Esophagus squamous epithelium (tissue), 5 donors: ENCODE measurements at places on chromosomes 4 and X.

- no peak for DNase-seq
Measured at GRCh38 chr4:18524667-18525066, 503.1 kb upstream of the LCORL start.

GRCh38 chrX:136679531-136679930 is 31.6 kb downstream of the CD40LG start:
- no peak for DNase-seq

DNA sequence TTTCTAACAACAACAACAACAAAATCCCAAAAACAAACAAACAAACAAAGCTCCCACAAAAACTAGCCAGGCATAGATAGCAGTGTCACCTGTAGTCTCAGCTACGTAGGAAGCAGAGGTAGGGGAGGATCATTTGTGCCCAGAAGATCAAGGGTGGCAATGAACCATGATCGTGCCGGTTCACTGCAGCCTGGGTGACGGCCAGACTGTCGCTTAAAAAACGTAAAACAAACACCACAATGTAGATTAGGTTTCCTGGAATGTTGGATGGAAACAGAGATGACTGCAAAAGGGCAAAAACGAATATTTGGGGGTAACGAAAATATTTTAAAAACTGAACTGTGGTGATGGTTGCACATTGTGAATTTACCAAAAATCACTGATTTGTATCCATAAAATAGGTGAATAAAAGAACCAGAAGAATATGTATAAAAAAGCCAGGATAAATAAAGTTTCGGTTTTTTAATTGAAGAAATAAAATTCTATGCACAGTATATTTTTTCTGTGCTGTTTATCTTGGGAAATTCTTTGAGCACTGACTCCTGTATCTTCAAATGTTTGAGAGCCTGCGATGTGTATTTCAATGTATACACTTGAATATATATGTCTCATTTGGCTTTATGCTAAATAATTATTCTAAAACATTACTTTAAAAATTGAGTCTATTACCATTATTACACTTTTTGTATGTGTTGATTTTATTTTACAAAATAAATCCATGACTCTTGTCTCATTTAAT is 1477.0 kb downstream of the PCDH7 start:
- no peak for DNase-seq

DNA sequence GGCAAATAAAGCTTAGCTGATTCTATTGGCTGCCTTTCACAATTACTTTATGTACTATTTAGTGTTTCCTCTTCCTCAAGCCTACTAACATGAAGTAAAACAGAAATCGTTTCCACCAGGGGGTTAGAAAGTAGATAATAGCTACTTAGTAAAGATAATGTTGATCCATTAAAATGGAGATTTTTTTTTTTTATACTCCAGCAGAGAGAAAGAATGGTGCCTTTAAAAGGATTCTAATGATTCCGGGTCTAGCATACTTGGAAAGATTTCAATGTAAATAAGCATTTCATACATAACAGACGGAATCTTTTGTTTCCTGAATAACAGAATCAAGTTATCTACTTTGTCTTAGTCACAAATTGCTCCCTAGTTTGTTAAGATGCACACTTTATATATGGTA is 37.1 kb downstream of the GK start:
- DNase-seq: no peak

- no peak for DNase-seq
Measured at GRCh38 chr4:54417476-54417875, 188.4 kb downstream of the PDGFRA start.

- DNase-seq: no peak
Measured at GRCh38 chr4:4396628-4397440, 9.9 kb downstream of the NSG1 start.

DNA sequence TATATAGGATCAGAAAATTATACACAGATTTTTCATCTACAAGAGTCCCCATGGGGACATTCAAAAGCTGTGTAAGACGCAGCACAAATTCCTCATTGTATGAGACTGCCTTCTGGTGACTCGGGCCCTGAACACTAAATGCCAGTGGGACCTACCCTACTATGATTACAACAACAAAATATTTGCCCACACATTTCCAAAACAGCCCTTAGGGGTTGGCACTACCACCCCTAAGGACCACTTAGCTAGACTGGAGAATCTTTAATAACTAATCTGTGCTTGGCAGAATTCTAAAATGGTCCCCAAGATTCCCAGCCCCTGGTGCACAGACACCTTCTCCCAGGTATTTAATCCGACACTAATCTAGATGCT is 29.1 kb downstream of the UCHL1 start:
- no peak for DNase-seq

DNA sequence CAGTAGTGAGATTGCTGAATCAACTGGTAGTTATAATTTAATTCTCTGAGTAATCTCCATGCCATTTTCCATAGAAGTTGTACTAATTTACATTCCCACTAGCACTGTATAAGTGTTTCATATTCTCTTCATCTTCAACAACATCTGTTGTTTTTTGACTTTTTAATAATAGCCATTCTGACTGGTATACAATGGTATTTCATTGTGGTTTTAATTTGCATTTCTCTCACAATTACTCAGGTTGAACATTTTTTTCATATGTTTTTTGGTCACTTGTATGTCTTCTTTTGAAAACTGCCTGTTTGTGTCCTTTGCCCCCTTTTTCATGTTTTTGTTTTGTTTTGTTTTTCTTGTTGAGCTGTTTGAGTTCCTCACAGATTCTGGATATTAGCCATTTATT is 880.2 kb downstream of the RAPGEF2 start:
- no peak for DNase-seq

DNA sequence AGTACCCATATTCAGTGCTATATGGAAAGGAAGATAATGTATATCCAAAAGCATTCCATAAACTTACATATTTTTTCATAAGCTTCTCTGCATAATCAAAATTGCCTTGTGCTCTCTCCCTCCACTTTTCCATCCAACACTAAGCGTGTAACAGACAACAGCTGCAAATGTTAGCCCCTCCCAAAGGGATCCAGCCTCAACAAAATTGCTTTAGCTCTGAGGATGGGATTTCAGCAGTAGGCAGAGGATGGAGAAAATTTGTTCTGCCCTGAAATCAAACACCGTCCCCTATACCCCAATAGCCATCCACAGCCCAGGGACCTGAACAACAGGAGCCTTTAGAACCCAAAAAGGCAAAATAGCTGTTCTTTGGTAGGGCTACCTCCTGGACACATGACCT is 28.8 kb upstream of the FGF13 start:
- no peak for DNase-seq

DNA sequence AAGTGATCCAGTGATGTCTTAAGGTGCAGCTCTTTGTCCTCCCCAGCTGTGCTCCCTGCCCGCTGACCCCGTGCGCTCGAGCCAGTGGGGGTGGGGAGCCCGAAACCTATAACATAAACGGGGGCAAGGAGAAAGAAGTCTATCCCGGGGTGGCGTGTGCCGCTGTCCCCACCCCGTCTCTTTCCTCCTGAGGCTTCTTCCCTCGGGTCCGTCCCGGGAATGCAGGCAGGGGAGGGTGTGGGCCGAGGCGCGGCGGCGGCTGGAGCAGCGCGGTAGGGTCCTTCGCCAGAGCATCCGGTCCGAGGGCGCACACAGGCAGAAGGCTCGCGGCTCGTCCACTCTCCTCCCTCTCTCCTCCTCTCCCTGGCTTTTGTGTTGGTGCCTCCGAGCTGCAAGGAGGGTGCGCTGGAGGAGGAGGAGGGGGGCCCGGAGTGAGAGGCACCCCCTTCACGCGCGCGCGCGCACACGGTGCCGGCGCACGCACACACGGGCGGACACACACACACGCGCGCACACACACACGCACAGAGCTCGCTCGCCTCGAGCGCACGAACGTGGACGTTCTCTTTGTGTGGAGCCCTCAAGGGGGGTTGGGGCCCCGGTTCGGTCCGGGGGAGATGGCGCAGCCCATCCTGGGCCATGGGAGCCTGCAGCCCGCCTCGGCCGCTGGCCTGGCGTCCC is at the start of gene RAB33A:
Gene RAB33A (plus strand): TSS at position 517 of the 681 bp plus-strand sequence. CDS start 101 bp downstream, at position 618.
- no peak for DNase-seq

- DNase-seq: no peak
Measured at GRCh38 chr4:52407545-52407944, 251.6 kb downstream of the USP46 start.

- no peak for DNase-seq
Measured at GRCh38 chr4:119135721-119136121, at the start of gene MYOZ2. TSS of gene MYOZ2 (plus strand) at chr4:119135832. CDS start at chr4:119136526, 694 bp downstream.

GRCh38 chr4:137749466-137749865 is 217.2 kb upstream of the PCDH18 start:
- DNase-seq: no peak

GRCh38 chrX:15985937-15986336 is 131.3 kb upstream of the AP1S2 start:
- no peak for DNase-seq

GRCh38 chr4:168765322-168765721 is 244.7 kb downstream of the CBR4 start:
- no peak for DNase-seq

DNA sequence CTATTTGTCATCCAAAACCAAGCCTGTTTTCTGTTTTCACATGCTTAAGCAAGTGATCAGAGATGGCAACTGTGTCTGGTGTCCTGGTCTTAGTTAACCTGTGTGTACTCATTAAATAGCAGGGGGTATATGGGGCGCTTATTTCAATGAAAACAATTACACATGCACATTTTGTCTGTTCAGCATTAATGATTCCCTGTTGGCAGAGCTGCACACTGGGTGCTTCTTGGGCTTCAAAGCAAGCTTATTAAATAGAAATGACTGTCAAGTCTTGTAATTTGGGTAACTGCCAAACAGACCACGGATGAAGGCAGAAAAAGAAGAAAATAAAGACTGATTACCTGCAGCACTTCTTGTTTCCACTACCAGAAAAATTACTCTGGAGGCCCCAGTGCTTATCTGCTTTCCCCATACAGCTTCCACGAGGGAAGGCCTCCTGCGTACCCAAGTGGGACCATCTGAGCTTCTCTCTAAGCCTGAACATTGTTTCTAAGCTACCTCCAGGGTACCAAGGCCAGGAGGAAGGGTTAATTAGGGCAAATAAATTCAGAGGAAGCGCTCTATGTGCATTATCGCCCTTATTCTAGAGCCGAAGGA is 107.2 kb upstream of the TBL1X start:
- DNase-seq: no peak

GRCh38 chr4:15695240-15695699 is 7.6 kb upstream of the BST1 start:
- DNase-seq: no peak

GRCh38 chrX:53133400-53133799 is 39.5 kb downstream of the KANTR start:
- no peak for DNase-seq

- DNase-seq: no peak
Measured at GRCh38 chr4:126168484-126168883, 853.7 kb downstream of the FAT4 start.

DNA sequence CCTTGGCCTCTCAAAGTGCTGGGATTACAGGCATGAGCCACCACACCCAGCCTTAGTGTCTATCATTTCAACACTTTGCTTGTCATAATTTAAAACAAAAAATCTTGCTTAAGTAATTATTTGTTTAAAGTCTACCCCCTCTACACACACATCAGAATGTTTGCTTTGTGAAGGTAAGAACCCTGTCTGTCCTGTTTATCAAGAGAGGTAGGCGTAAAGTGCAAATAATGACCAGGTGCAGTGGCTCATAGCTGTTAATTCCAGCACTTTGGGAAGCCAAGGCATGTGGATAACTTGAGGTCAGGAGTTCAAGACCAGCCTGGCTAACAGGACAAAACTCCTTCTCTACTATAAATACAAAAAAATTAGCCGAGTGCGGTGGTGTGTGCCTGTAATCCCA is 326.7 kb upstream of the CLNK start:
- DNase-seq: no peak

DNA sequence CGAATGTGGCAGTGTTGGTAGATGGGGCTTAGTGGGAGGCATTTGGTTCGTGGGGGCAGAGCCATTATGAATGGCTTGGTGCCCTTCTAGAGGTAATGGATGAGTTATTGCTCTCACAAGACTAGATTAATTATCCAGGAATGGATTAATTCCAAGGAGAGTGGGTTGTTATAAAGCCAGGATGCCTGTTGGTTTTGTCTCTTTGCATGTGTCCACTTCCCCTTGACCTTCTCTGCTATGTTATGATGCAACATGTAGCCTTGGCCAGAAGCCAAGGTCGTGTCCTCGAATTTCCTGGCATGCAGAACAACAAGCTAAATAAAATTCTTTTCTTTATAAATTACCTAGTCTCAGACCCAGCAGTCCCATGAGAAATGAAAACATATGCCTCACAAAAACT is 111.2 kb upstream of the PLS3 start:
- no peak for DNase-seq

DNA sequence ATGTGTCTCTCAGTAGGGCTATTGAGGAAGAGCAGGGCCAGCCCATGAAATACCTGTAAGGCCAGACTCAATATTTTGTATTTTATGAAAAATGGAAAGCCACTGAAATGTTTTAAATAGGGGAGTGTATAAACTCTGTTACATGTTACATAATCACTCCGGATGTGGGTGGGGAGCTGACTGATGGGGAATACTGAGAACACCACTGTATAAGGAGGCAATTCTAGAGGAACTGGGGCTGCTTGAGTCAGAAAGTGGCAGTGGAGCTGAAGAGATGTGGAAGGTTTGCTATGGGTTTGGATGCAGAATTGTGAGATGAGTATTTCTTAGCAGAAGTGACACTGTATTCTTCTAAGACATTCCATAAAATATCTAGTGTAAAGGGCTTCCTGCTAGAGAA is 647.8 kb upstream of the LCORL start:
- DNase-seq: no peak

DNA sequence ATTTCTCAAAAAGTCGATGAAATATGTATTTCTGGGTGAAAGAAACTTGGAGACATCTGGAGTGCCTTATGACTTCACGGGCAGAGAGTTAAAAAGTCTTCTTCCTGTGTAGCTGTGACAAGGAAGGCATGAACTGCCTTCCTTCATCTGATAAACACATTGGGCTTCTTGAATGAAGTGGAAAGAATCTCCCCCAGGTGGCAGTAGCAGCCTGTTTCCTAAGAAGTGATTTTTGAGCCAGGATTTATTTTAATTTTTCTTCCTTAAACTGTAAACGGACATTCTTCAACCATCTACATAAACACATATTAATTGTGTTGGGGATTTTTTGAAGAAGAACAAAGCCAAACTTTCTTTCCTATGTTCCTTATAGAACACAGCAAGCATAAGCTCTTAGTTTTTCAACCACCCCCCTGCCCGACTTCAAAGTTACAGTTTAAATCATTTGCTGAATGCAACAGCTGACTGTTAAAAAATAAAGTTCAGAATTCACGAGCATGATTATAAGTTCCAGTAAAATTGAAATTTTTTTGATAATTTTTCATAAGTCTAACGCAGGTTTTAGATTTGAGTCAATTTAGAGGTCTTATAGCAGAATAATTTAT is 980 bp upstream of the GIMD1 start:
- DNase-seq: no peak
